Putamen (tissue), 1 donor: ENCODE measurements at places on chromosomes 13 and 19.

- no peak for DNase-seq
These were observed 63.9 kb upstream of the ATXN8OS start for GRCh38 chr13:70043685-70044084.

GRCh38 chr19:15332311-15332996 is at the start of gene BRD4:
Gene BRD4 (minus strand): TSS chr19:15332539. CDS start chr19:15273099, 59,440 bp downstream.
- DNase-seq: peak; percentile 50

DNA sequence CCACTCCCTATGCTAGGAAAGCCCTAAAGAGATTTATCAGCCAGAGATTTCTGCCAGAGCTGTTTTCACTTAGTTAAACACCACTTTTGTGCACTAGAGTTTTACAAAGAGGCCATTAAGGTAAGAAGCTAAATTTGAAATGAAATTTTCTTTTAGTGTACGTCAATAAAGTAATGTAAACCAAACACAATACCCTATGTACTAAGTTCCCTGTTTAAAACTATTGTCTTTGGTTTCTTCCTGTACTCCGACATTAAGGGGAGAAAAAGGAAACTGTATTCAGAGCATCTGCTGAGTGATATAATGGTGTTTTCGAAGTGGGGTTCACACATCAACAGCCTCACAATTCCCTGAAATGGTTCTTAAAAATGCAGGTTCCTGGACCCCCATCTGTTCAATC is 40.7 kb upstream of the STARD13 start:
- DNase-seq: no peak

DNA sequence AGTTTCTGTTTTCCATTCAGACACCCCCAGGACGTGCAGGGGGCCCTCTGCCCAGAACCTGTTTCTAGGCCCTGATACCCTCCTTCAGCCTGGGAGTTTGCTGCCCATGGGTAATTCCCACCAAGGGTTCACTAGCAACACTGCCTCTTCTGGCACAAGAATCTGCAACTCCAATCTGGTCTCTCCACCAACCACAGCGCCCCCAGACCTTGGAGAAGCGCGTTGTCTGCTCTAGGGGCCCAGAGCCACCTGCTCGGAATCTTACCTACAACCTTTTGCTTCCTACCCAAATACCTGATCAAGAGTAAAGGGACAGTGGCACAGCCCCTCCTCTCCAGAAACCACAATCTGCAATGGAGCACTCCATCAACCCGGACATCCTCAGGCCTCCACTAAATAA is 763 bp downstream of the ZNF180 start:
- no peak for DNase-seq

DNA sequence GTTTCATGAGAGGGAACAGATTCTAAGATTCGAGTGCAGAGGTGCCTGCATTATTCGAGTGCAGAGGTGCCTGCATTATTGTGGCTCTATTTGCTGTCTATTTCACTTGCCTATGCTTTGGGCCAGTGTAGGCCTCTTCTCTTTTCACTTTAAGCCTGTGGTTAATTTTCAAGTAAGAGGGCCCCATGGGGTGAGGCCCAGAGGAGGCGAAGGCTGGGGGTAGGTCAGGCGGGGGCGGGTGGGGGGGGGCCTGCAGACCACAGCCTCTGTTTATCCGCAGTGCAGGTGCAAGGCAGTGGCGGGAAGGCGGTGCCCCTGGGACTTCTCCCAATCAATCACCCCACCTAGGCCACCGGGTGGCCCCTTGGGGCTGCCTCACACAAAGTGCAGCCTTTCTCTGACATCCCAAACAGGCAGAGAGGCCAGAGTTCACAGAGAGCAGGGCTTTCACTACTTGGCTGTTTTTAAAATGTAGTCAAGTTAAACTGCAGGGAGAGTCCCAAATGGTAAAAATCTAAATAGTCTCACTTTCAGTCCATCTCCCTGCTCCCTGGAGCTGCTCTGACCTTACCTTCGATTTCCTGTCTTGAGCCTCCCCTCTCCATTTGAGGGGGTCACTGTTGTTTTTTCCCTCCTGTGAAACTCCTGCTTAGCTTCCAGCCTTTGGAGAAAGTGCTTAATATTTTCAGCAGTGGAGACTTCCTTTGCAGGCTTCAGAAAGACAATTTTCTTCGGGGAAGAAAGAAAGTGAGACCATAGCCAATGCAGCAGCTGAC is 249.0 kb downstream of the DLEU7 start:
- no peak for DNase-seq

GRCh38 chr13:78187781-78188180 is 269.1 kb upstream of the EDNRB start:
- DNase-seq: no peak

DNA sequence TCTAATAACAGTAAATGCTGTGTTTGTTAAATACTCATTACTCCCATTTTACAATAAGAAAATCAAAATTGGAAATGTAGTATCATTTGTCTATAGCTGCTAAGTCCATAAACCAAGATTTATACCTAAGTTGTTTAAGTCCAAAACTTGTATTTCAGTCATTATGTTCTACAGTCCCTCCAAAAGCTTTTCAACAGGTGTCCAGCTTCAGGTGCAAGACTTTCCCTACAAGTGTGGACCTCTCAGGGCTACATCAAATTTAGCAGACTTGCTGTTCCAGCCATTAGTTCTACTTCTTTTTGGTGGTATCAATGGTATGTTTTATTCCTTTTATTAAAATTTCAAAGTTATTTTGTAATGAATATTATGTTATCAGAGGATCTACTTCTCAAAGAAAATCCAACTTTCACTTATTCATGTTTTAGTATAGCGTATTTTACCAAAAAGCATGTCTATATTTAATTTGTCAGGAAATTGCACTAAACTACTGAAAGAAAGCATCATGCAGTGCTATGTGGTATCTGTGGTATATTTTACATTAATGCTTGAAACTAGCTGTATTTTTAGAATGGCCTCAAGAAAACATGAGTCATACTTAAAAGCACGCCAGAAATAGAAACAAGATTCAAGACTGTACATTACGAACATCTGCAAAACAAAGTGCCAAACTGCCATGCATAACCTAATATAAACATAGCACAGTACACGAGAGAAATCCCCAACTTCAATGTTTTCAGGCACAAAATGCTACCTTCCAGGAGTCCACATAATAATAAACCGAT is 44.5 kb downstream of the VWA8 start:
- peak; percentile 26 for DNase-seq

- no peak for DNase-seq
These were observed 10.4 kb upstream of the ITM2B start for GRCh38 chr13:48222358-48223301.
